ENCODE measurements at places on chromosomes 7 and 10.

GRCh38 chr10:85891472-85891871 is 475.1 kb downstream of the GRID1 start:
- DNase-seq: no peak

DNA sequence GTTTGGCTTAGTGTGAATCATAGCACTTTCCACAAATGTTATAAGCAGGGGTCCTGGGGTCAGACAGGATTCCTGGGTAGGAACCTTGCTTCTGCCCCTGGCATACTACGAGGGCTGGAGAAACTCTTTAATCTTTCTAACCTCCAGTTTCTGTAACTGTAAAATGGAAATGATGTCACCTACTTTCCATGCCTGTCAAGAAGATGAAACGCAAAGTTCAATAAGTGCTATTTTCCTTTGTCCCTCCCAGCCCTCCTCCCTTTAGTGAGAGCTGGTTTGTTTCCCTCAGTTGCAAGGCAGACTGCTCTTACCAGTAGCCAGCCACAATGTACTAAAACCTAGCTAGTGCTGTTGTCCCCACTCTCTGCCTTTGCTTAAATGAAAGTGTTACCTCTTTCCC is 117.1 kb upstream of the HPS1 start:
- no peak for DNase-seq

- no peak for DNase-seq
These were observed 26.4 kb downstream of the UBTD1 start for GRCh38 chr10:97525086-97525485.

DNA sequence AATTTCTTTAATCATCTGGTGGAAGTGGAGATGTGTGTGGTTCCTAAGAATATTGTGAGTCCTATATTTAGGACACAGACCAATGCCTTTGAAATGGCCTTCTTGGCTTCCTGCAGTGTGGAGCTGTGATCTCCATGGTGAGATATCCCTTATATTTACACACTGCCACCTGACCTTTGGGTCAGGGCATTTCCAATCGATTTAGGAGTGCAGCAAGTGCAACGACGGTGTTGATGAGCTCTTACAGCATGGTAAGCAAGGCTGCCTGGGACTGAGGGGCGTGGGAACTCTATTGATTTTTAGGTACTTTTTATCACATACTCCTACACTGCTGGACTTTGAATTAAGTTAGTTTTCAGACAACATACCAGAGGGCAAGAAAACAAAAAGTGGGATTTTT is 146.0 kb downstream of the NRG3 start:
- no peak for DNase-seq

DNA sequence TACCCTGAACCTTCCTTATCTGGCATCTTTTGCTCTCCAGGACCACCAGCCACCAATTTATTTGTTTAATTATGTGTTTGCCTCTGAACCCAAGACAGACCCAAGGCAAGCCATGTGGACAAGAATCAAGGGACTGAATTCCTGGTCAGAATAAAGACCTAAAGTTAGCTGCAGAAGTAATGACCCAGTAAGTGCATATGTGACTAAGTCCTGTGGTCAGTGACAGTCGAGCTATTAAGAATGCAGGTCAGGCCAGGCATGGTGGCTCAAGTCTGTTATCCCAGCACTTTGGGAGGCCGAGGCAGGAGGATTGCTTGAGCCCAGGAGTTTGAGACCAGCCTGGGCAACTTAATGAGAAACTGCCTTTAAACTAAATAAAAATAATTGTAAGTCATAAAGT is 139.4 kb downstream of the CCDC71L start:
- no peak for DNase-seq

- peak; percentile 70 for DNase-seq
These were observed 82.4 kb downstream of the ADCYAP1R1 start for GRCh38 chr7:31134246-31135188.

DNA sequence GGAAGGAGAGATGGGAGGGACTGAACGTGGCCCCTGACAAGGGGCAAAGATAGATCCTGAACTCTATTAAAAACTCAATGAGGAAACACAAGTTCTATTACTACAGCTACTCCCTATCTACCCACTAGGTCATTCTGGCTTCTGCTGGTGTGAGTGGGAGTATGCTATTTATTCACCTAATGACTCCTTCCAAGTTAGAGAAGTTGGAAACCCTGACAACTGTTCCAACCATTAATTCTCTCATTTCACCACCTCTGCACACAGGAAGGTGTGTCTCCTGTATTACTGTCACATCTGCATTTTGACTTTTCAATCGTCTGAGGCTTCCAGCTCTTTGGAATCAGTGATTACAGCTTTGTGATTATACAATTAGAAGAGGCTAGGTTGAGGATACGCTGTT is 169.4 kb upstream of the ADO start:
- no peak for DNase-seq

GRCh38 chr10:113524539-113525490 is 28.0 kb upstream of the HABP2 start:
- peak; percentile 62 for DNase-seq

GRCh38 chr10:66095610-66096009 is 830.2 kb upstream of the LRRTM3 start:
- DNase-seq: no peak

DNA sequence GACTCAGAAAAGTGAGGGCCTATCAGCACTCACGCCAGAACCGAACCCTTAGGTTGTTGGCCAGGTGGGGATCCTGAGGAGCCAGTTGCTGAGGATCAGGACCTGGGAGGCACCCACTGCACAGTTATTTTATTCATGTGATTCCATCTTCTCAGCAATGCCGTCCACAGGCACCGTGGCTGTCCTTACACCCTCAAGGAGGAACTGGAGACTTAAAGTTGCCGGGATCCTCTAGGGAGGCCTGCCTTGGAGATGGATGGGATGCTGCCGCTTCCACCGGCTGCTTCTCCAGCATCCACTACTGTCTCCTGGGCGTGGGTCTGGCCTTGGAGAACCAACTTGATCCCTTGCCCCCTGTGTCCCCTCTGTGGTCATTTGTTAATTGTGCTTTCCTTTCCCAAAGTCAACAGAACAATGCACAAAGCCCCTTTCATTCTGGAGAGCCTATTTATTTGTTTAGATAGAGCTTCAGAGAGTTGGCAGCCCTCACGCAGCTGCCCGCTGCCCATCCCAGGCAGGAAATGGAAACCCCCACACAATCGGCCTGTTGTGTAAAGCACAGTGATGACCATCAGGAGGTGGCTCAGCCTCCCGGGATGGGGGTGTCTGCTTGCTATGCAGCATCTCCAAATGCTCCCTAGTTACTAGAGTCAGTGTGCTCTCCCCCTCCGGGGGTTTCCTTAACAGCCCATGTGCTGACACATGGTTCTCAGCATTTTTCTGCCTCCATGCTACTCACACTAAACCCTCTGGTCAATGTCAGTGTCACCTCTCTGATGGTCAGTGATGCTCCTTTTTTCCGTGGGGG is 52.9 kb upstream of the IGFBP3 start:
- DNase-seq: no peak

DNA sequence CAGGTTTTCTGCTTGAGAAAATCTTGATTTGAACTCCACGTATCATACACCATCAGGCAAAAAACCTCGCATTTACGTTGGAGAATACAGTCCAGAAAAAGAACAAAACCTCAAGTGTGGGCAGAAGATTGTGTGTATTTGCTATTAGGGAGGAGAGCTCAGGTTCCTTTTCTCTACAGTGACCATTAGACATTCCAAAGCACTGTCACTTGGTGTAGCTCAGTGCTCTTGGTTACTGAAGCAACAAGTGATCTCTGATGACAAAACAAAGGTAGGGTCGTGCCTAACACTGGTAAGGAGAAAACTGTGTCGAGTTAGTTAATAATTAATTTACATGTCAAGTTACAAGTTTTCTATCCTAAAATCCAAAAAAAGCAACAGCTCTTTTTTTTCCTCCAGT is 72.6 kb downstream of the C1GALT1 start:
- DNase-seq: no peak
